ENCODE measurements at places on chromosomes 2 and 18. TPM values are rescaled to one million over a fixed set of nuclear protein-coding genes. Genes with fewer than 3 reads are reported as not detected.

ANTXR1 gene
- total RNA-seq: 262 TPM

GPR39 gene
- total RNA-seq: 0.28 TPM

DCDC2C gene
- total RNA-seq: not detected

UGT1A5 gene
- total RNA-seq: not detected

MC5R gene
- total RNA-seq: not detected

ANKRD23 gene
- total RNA-seq: 1.00 TPM

TNP1 gene
- total RNA-seq: not detected

CASP10 gene
- 6.4 TPM for total RNA-seq

Data from smooth muscle cell of bladder (primary cell).